ENCODE measurements at places on chromosomes 1 and 21.

DNA sequence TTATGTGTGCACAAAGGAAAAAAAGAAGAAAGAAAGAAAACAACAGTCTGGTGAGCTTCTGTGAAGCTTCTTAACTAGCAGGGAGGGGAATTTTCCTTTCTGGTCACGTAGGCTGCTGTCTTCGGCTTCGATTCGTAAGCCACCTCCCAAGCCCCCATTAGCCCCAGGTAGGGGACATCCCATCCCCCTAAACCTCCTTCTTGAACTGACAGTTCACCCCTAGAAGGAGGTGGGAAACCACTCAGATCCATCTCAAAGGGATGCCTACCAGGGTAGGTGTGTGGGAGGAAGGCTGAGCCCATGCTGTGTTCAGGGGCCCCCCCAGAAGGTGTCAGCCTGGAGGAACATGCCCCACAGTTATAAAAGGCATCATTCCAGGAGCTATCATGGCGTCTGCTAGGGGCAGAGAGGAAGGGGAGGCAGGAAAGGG, 25.8 kb downstream of the CD247 start:
- no peak for DNase-seq

GRCh38 chr1:55877437-55878232, 662.5 kb upstream of the USP24 start:
- DNase-seq, result no peak

- DNase-seq, result no peak
Measured at GRCh38 chr1:113946678-113947387, 17.7 kb downstream of the HIPK1 start.

DNA sequence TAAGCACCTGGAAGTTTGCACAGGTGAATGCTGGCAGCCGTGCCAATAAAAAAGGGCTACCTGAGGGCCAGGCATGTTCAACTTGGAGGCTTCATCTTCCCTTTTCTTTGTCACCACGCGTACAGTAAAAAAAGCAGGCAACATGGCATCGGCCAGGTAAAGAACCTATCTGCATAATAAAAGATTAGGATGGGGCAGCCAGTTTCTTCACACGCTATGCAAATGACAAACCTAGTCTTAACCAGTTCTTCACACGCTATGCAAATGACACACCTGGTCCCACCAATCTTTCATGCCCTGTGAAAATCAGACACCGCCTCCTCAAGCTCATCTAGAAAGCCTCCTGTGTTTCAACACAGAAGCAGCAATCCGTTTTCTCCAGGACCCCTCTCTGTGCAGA, 413.4 kb downstream of the HLX start:
- no peak for DNase-seq

GRCh38 chr1:156336242-156336641, 1.9 kb downstream of the CCT3 start:
- DNase-seq, result no peak

GRCh38 chr1:103058391-103058790, 49.9 kb downstream of the COL11A1 start:
- DNase-seq, result no peak

GRCh38 chr21:29481641-29482040, 182.9 kb downstream of the BACH1 start:
- DNase-seq, result no peak

- no peak for DNase-seq
Measured at GRCh38 chr21:46099476-46099875, 1.6 kb downstream of the COL6A2 start.

DNA sequence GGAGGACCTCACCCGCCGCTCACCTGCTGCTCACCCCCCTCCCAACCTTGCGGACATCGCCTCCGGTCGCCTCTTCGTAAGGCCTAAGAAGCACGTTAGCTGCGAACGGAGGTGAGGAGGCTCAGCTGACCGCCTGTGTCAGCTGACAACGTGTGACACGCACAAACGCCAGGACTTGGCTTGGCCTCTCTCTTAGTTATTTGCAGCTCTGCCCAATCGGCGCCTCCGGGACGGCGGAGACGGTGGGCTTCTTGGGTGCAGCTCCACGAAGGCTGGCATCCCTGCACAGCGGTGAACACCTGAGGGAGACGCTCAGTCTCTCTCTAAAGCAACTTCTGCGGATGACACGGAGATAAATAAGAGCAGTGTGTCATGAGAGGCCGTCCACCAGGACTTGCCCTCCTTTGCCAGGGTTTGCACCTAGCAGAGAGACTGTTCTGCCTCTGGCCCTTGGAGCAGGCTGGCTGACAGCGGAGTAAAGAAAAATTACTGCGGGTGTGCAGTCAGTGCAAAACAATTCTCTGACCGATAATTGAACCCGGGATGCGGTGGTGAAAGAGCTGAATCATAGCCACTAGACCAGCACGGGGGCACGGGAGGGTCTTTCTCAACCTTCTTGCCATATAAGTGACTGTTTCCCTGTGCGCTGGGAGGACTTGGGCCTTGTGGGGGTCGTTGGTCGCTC, 318.9 kb downstream of the FAM72C start:
- no peak for DNase-seq

GRCh38 chr1:75980972-75981897, 49.0 kb upstream of the ASB17 start:
- no peak for DNase-seq

- no peak for DNase-seq
Measured at GRCh38 chr1:42128964-42129363, 24.2 kb upstream of the GUCA2B start.

DNA sequence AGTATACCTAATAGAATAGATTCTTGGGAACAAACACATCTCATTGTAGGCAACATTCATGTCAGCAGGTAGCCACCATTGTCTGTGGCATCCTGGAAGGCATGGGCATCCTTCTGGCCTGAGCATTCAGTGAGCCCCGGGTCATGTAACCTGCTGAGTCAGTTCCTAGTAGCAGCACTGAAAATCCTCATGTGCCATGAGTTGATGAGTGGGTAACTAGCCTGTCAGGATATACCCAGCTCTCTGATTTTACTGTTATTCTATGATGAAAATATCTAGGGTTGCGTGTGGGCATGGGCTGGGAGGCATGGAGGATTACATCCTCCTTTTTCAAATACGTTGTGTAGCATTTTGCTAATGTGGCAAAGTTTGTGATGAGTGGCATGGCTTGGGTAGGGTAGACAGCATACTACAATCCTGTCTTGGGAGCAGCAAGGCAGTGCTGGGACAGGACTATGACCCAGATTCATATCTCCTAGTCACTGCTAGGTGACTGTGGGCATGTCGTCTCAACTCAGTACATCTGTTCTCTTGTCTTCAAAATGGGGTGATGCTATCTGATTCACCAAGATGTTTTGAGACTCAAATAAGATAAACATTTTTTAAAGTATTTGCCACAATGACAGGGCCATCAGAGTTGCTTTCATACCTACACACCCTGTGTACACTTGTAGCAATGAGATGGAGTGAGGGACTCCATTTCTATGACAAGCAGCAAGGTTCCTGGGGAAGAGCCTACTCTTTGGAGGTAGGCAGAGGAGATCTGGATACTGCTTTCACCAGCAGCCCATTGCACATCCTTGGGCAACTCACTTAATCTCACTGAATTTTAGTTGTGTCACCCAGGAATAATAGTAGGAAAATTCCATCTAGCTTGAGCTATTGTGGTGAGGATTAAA, 62.5 kb downstream of the CD58 start:
- no peak for DNase-seq

DNA sequence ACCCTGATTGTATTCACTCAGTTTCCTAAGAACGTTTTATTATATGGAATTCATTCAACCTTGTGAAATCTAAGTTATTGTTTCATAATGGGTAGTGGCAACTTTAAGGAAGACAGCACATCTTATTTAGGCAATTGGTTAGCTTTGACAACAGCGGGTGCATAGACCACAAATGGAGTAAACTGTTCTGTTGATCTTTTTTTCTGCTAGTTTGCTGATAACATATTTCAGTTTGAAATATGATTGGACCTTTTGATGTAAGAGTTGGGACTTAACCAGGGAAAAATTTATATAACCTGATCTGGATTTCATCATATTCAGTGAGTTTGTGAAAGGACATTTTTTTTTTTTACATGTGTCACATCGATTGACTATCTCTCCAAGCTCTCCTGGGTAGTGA, 151.7 kb downstream of the HLX start:
- DNase-seq, result no peak

- DNase-seq, result no peak
Measured at GRCh38 chr1:7444363-7444762, 326.7 kb upstream of the VAMP3 start.

GRCh38 chr1:225688345-225688744, 35.4 kb upstream of the ENAH start:
- no peak for DNase-seq

DNA sequence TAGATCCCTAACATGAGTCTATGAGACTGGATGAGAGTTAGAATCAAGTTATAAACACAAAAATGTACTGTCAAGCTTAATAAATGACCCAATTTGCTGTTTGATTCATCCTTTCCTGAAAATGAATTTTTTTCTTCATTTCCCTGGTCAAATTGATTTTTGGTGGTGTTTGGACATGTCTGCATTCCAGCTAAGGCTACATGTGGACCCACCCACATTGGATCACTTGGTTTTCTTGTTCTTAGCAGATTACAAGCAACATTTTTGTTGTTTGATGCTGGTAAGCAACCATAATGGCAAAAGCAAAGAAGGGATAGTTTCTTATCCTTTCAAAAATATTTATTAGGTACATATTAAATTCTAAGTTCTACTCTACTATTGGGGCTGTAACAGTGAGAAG, 181.1 kb downstream of the NEK7 start:
- no peak for DNase-seq

GRCh38 chr1:48047116-48047515, 49.9 kb upstream of the TRABD2B start:
- no peak for DNase-seq

- DNase-seq, result no peak
Measured at GRCh38 chr1:185846672-185847444, 112.7 kb downstream of the HMCN1 start.

- no peak for DNase-seq
Measured at GRCh38 chr1:247288341-247288740, 32.5 kb downstream of the VN1R5 start.

DNA sequence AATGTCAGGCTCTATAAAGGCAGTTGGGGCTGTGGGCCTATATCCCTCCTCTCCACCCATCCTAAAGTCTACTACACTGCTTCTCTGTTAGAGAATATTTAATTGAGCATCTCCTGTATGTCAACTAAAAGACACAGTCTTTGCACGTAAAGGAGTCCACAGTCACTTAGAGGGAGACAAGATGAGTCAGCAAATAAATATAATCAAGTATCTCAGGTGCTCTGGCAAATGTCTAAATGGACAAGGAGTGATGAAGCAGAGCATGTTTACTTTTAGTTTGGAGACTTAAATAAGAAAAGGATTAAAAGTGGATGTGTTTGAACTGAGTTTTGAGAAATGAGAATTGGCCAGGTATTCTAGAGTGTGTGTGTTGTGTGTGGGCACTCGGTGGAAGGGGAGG, 41.8 kb upstream of the RAP1A start:
- no peak for DNase-seq

GRCh38 chr1:30668024-30668423, 55.4 kb downstream of the MATN1 start:
- DNase-seq, result no peak

DNA sequence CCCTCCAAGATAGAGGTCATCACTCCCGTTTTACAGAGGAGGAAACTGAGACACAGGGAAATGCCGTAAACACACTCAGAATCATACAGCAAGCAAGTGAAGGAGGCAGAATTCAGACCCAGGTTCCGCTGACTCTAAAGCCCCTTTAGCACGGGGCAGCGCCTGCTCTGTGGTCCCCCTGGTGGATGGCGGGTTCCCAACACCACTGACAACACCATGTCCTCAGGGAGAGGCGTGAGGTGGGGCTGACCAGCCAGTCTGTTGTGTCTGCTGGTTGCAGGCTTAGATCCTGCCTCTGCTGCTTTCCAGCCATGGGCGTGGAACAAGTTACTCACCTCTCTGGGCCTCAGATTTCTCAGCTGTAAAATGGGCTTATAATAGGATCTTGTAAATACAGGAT, 617.3 kb downstream of the MATN1 start:
- no peak for DNase-seq

GRCh38 chr1:231387770-231388669, 34.1 kb downstream of the EGLN1 start:
- DNase-seq, result no peak

DNA sequence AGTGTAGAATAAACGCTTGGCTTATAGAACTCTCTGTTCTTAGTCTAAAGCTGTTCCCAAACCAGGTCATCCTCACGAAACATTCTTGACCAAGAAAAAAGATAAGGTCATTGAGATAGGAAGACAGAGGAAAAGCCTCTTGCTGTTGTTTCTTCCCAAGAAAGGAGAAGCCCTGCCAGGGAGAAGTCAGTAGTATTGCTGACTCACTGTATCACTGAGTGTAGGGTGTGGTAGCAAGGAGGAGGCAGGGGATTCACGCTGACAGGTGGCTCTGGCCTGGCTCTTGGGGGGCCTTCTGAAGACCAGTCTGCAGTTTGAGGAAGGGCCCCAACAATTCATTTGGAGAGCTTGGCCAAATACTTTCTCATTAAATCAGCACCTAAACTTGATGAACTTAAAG, 97.8 kb downstream of the CD247 start:
- no peak for DNase-seq

GRCh38 chr1:175399795-175400194, 207.2 kb upstream of the KIAA0040 start:
- no peak for DNase-seq

DNA sequence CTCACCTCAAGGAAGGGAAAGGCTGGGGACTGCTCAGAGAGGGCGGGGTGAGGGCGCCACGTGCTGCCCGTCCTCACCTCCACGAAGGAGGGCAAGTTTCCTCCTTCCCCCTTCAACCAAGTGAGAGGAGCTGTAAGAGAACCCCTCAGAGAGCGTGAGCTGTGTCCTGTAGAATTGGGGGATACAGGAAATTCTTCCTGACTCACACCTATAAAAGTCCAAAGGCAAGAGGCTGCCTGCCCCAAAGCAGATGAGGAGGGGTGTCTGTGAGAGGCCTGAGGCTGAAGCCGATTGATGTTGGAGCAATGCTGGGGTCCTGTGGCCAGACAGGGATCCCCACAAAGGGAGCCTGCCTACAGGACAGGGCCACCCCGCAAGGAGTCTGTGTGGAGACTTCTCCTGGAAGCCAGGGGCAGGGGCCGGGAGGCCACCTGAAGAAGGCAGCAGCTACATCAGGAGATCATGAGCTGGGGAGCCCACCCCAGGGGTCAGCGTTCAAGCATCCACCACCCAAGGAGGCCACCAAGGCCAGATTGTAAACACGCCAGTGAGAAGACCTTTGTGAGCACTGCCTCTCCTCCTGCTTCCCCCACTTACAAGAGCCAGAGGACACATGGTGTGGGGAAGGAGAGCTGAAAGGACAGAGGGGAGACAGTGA, 27.7 kb downstream of the S100A6 start:
- no peak for DNase-seq

GRCh38 chr21:15370462-15370975, 305.7 kb upstream of the NRIP1 start:
- no peak for DNase-seq
